ENCODE measurements at places on chromosomes 3 and 15.

DNA sequence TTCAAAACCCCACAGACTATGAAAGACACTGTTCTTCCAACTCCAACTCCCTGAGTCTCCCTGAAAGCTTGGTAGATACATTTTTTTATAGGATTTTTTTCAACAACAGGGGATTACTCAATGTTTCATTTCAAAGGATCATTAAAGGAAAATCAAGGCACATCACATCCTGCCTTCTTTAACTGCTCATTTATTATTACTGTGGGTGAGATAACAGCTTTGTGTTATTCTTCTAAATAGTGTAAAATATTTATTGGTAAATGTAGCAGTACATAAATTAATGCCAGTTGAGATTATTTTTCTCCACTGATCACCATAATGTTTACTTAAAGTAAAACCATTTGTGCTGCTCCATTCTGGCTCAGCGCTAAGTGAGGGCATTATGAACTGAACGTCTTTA, 57.2 kb downstream of the AGBL1 start:
- no peak for DNase-seq

DNA sequence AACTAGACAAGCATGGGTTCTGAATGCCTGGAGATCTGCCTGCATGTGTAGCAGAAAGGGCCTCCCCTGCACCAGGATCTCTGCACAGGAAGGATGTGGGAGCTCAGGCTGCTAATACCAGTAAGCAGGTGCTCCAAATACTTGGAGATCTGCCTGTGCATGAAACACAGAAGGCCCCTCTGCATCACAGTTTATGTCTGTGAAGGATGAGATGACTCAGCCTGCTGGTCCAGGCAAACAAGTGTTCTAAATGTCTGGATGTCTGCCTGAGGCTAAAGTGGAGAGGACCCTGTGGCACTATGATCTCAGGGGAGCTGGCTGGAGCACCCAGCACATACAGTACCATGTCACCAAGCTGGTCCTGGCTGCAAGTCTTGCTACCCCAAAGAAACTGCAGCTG, 678.8 kb downstream of the MCTP2 start:
- no peak for DNase-seq

DNA sequence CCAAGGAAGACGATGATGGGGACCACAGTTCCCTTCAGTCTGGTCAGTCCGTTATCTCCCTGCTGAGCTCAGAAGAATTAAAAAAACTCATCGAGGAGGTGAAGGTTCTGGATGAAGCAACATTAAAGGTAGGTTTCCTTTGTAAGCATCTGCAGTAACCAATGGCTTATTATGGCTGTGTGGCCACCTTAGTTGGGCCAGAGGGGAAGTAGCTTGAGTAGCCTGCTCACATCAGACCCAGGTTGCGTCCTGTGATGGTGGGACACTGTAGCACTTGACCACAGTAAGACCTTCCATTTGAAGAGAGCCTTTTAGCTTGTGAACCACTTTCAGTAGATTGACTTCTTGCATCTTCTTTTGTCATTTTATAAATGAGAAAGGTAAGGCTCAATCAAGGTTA, 22.6 kb downstream of the STARD5 start:
- DNase-seq = no peak

GRCh38 chr3:78255403-78255802, 1215.5 kb downstream of the ROBO2 start:
- DNase-seq = no peak

DNA sequence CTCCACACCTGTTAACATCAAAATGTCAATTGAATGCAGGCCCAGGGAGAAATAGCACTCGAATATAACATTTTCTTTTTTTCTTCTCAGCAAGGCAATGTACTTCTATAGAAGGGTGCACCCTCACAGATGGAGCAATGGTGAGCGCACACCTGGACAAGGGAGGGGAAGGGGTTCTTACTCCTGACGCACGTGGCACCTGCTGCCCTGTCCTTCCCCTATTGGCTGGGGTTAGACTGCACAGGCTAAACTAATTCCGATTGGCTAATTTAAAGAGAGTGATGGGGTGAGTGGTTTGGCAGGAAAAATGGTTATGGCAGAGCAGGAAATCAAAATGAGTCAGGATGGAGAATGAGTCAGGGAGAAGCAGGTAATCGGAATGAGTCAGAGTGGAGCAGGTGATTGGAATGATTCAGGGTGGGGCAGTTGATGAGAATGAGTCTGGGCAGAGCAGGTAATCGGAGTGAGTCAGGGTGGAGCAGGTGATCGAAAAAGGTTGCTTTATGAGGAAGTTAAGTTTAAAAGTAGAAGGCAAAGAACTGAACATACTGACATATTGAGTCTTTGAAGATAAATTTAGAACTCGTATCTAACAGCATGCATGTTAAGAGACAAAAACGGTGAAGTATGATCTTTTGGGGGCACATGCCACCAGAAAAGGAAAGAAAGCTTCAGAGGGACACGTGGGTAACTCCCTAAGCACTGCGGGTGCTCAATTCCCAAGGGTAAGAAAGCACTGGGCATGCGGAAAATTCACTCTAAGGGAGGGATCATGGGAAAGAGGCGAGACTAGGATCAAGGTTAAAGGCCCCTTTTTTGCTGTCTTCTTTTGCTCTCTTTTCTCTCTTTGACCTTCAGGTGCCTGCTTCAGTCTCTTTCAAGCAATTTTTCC, 72.9 kb upstream of the GALNT15 start:
- no peak for DNase-seq

DNA sequence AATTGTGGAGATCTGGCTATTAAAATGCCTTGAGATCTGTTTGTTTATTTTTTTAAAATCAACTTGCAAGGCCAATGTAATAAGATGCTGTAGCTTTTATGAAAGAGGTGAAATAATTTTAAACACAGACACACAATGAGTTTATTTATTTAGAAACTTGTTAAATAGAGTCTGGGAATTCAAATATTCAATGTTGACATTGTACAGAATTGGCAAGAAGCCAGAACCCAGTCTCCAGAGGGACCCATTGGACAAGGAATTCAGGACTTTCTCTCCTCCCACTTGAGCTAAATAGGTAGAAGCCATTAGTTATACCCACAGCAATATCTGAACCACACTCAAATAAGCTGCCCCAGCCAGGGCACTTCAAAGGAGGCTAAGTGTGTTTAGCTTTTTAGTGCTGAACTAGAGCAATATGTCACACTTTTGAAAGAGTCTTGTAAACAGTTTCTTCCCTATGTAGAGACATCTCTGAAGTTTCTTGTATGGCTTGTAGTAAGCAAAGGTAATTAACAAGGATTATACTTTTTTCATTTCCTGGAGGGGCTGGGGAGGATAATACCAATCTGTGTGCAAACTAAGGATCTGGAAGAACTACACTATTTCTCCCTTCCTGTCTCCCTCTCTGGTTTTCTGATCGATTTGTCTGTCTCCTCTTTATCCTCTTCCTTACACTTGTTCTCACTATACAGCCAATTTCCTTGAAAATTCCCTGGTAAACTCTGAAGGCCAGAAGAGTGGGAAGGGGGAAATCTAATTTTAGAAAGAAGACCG, 6.0 kb downstream of the MECOM start:
- peak; percentile 81 for DNase-seq

DNA sequence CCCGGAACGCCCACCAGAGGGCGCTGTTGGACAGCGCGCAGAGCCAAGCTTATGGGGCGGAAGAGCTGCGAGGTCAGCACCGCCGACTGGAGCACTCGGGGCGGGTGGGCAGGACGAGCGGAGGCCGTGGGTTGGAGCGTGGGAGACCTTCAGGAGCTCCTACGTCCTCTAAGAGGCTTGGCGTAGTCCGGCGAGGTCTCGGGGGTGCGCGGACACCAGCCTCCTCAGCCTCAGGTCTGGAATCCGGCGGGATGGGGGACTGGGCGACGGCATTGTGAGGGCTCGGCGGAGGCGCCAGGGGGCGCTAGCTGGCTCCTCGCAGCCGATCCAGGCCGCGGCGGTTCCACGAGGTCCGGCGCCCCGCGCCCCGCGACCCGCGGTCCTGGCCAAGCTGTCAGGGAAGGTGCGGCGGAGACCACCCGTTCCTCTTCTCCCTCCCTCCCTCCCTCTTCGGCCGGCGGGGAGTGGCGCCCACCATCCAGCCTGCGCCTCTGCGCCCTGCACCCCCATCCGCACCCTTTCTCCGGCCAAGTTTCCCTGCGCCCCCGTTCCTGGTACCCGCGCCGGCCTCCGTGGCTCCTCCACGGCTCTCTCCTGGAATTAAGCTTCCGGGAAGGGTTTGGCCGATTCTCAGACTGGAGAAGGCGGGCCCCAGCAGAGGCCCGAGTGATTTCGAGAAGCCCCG, 24.3 kb upstream of the POLG start:
- DNase-seq = peak; percentile 56
